ENCODE measurements at places on chromosomes 2 and 18.

GRCh38 chr2:140808820-140809219 is 1322.0 kb downstream of the LRP1B start:
- DNase-seq = no peak

DNA sequence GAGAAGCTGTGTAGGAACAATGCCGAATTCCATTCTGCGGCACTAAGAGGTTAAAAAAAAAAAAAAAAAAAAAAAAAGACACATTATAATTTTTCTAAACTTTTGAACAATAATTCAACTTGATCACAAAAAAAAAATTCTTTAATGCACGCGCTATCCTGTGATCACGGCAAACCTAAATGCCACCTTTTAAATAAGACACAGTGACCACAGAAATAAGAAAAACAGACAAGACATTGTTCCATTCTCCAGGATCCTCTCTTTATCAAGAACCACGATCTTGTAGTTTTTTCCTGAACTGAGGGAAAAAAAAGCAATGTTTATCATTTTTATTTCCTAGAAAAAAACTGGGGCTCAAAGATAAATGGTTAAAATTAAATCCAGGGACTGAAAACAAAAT is 9.4 kb downstream of the SUCLG1 start:
- no peak for DNase-seq

DNA sequence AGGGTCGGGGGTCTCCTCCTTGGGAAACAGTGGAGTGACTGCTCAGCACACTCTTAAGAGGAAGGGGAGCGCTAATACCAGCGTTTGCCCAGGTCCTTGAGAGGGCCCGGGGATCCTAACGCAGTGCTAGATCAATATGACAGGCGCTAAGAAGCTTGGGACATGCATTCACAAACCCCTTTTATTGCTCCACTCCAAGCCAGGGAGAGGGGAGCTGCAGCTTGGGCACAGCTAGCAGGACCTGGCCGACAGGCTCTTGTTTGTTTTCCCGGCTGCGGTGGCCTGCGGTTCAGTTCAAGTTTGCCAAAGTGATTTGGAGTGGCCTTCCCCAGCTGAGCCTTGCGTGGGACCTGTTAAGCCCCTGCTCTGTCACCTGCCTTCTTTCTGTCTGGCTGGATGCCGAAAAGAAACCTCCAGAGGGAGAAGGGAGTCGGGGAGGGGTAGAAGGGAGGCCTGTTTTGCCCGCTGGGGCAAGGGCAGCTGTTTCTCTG is 152.1 kb downstream of the GLI2 start:
- DNase-seq = no peak

DNA sequence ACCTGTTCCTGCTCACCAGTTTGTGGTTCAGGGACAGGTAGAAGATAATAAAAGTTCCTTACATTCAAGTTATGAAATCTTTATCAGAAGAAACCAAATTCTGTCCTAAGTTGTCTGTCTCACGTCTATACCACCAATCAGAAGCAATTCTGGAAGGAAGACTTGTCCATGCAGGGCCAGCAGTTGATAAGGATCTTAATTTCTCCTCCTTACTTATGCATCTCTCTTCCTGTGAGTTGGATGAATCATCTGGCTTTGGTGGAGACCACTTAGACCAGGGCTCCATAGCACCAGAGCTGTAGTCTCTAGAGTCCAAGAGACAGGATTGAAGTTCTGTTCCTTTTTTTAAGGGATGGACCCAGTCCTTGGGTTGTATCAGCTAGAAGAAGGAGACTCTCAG is 106.5 kb downstream of the APOB start:
- no peak for DNase-seq

DNA sequence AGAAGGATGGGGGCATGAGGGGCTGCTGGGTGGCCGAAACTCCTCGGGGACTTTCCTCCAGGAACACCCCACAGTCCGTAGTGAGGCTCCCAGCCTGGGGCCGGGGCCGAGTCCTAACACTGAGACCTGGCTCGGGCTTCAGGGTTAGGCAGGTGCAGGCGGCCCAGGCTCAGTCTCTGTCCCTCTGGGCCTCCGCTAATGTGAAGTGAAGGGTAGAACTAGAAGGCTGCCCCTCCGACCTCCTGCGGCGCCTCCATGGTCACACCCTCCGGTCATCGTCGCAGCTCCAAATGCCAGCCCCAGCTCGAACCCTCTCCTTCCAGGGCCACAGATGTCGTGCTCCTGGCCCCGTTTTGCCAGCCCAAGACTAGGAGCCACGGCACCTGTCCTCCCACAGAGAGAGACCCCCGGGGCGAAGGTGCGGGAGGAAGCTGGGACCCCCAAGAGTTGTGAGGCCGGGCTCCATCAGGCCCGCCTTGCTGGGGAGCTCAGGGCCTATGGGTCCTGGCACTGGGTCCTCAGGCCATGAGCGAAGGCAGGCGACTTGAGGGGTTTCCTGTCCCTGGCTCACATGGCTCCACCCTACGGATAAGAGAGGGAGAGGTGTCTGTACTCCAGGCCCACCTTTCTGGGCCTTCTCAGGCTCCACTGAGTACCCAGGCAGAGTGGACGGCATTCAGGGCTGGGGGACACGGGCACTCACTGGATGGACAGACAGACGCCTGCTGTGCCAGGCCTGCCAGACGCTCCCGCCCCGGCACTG is 797 bp downstream of the ANO7 start:
- no peak for DNase-seq

DNA sequence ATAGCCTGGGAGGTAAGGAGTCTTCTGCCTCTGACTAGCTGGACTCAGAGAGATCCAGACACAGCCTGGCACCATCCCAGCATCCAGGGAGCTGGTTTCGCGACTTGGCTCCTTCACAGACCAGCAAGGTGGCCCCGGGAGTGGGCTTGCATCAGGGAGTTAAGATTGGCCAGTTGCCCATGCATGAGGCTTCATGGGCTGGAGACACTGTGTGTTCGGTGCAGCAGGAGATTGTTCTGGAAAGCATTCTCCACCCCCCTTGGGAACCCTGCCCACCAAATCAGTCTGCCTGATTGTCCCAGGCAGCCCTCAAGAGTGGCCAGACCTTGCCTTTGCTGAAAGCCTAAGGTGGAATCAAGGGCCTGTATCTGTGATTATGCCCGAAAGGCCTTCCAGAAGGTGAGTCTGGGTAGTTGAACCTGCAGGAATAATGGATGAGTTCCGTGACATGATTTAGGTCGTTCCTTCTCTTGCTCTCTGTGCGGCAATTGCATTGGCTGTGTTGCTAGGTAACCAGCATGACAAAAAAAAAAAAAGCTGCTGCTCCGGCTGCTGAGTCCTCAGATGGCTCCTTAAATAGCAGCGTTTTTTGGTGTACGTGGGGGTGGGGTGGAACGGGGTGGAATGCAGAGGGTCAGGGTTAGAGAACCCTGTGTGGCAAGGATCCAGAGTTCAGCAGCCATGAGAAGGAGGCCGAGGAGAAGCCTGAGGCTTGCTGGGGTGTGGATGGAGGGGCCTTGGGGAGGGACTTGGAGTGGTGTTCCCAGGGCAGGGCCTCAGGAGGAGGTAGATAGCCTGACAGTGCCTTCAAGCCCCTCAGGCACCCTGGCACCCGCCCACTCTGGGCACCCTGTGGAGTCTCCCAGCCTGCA is 93.0 kb upstream of the MCFD2 start:
- DNase-seq = peak; percentile 87

GRCh38 chr2:191693166-191693565 is 15.2 kb downstream of the NABP1 start:
- no peak for DNase-seq

DNA sequence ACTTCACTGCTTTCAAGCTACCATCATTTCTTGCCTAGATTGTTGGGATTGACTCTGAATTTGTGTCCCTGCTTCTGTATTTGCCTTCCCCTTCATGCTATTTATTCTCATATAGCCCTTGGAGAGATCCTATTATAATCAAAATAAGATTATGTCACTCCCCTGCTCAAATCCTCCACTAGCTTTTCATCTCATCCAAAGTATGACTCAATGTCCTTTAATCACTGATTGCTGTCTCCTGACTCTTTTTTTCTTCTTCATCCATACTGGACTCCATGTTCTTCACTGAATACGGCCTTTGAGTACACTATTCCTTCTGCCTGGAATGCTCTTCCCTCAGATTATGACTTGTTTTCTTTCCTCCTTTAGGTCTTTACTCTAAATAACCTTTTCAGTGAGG is 5.0 kb downstream of the RBKS start:
- peak; percentile 12 for DNase-seq

GRCh38 chr2:226873826-226874225 is 38.0 kb downstream of the RHBDD1 start:
- no peak for DNase-seq

GRCh38 chr2:121008975-121009374 is 273.3 kb downstream of the GLI2 start:
- DNase-seq = no peak

- DNase-seq = no peak
Measured at GRCh38 chr2:213500881-213501280, 216.6 kb downstream of the SPAG16 start.

DNA sequence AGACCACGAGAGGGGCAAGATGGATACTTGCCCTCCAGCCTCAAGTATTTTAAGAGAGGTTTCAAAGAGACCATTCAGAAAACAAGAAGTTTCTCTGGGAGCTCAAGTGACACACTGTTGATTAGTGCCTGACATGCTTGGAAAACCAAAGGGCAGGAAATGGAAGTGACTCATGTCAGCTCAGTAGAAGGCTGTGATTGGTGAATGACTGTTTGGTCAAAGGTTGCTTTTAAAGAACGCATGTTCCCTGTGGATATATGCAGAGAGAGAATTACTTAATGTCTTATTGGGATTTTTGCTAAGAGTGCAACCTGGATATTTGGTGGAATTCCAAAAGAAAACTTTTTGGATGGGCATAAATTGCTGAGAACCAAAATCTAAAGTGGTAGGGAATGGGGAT is 549.9 kb downstream of the XIRP2 start:
- peak; percentile 59 for DNase-seq

GRCh38 chr18:22703883-22704585 is 229.1 kb upstream of the RBBP8 start:
- DNase-seq = peak; percentile 56

DNA sequence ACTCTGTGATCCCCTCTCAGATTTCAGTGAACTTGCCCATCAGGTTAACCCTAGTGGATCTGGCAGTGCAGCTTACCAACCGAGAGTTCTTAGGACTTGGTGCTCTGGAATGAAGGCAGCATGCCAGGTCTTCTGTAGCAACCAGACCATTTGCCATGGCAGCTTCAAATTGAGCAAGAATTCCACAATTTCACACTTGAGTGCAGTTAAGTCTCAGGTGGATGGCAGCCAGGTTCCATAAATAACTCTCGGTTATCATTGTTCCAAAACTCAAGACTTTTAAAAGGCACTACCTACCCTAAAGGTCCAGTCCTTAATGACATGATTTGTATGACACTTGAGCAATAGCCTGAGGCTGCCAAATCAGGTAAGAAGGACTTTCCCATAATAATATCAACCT is 48.1 kb downstream of the GALNT3 start:
- DNase-seq = no peak

DNA sequence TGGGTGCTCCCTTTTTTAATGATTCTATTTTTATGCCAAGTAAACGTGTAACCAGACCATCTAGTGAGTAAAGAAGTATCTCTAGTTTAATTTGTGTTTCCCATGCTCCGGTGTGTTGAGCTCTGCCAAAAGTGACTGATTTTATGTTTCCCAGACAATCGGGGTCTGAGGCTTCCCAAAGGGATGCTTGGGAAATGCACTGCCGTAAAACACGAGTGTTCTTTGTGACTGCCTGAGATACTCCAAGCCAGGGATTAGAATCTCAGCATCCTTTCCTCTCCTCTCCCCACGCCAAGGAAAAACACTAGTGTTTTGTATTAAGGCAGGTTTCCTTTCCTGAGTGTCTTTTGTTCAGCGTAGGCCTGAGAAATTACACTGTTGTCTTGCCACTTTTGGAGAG is 180.5 kb upstream of the NRP2 start:
- DNase-seq = no peak

- DNase-seq = no peak
Measured at GRCh38 chr2:203631068-203631757, 75.2 kb upstream of the CD28 start.

DNA sequence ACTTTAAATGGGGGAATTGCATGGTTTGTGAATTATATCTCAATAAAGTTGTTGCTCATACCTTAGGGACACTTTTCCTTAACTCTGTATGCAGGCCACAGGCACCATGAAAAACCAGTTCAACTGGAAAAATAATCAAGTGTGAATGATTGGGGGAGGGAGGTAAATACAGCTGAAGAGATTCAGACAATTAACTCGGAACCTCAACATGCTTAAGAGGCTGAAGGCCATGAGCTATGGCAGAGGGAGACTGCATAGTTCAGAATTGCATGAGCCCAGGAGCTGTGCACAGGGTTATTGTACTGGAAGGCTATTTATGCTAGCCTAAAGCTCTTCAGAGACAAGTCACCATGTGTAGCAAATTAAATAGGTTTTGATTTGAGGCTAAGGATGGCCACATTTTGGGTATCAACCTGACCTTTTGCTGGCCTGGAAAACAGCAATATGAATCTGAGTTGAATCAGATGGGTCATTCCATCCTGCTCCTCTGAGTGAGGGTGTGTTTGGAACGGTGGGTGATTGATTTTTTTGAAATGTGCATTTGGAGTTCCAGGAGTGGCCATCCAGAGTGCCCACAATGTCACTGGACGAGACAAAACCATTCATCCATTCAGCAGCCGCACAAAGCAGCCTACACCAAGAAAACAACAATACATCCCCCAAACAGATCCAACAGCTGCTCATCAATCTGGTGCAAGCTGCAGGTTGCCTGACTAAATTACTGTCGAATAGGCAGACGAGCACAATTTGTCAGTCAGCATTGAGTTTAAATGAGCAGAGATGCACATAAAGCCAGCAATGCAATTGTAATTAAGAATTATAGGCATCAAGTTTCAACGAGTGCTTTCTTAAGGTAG is 42.5 kb downstream of the HRH4 start:
- DNase-seq = no peak

GRCh38 chr2:10001586-10001985 is 41.8 kb upstream of the KLF11 start:
- DNase-seq = no peak

DNA sequence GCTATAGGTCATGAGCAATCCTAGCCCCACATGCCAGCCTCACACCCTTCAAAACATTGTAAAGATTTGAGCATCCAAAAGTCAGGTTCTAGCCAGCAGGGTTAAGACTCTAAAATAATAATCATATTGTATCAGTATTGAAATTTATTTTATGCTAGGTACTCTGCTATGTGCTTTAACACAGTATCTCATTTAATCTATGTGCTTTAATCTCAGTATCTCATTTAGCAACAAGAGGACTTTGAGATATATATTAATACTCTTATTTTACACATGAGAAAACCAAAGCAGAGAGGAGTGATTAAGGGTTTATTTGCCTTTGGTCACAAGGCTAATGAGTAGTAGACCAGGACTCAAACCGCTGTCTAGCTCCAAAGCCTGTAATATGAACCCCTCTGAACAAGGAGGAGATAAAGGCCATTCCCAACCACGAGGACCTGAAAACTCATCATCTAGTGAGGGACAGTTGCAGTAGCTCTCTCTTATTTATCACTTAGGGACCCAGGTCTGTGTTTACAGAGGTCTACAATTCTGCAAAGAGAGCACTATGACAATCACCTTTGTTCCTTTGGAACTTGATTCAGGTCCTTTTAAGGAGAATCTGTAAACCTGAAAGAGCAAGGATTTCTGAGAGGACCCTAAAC is 116.5 kb upstream of the SERTAD2 start:
- DNase-seq = peak; percentile 25

- DNase-seq = no peak
Measured at GRCh38 chr2:229252996-229253395, 18.1 kb downstream of the PID1 start.
